Heart left ventricle (tissue), 16 donors: ENCODE measurements at places on chromosomes 12 and 14. TPM values are rescaled to one million over a fixed set of nuclear protein-coding genes. Genes with fewer than 3 reads are reported as not detected.

TMEM229B gene
- total RNA-seq = 2.1 TPM

GPRC5A gene
- 5.3 TPM for total RNA-seq

ADCY4 gene
- total RNA-seq = 47.5 TPM

RD3L gene
- 25.5 TPM for total RNA-seq

CCDC184 gene
- total RNA-seq = 0.25 TPM

ADGRD1 gene
- 78.7 TPM for total RNA-seq

C12orf54 gene
- not detected for total RNA-seq

DHRS2 gene
- total RNA-seq = not detected

SLC10A1 gene
- not detected for total RNA-seq

RNASE3 gene
- not detected for total RNA-seq

SINHCAF gene
- 11.7 TPM for total RNA-seq

CMA1 gene
- total RNA-seq = 2.2 TPM

TAC3 gene
- not detected for total RNA-seq

A2M gene
- total RNA-seq = 1,706 TPM

TAS2R7 gene
- not detected for total RNA-seq

IGFBP6 gene
- 132 TPM for total RNA-seq

AGAP2 gene
- 10.7 TPM for total RNA-seq

CFAP54 gene
- total RNA-seq = 0.07 TPM

CLEC4C gene
- not detected for total RNA-seq

RAD9B gene
- total RNA-seq = 4.5 TPM

BIN2 gene
- total RNA-seq = 2.6 TPM

AKAP6 gene
- 206 TPM for total RNA-seq

GRCh38 chr12:123519141-123520001 is 14.1 kb downstream of the RILPL1 start:
- DNase-seq = peak; percentile 72

- DNase-seq = no peak
Observed at GRCh38 chr12:114189266-114189665, 216.7 kb downstream of the TBX5 start.

- DNase-seq = no peak
Observed at GRCh38 chr12:54082397-54082892, 28.8 kb downstream of the HOXC4 start.

GRCh38 chr12:106863189-106863588 is 88.7 kb downstream of the RIC8B start:
- no peak for DNase-seq

- no peak for DNase-seq
Observed at GRCh38 chr12:32895688-32896431, 717 bp downstream of the PKP2 start.

GRCh38 chr14:65961004-65961403 is 525.2 kb upstream of the CCDC196 start:
- peak; percentile 20 for DNase-seq

DNA sequence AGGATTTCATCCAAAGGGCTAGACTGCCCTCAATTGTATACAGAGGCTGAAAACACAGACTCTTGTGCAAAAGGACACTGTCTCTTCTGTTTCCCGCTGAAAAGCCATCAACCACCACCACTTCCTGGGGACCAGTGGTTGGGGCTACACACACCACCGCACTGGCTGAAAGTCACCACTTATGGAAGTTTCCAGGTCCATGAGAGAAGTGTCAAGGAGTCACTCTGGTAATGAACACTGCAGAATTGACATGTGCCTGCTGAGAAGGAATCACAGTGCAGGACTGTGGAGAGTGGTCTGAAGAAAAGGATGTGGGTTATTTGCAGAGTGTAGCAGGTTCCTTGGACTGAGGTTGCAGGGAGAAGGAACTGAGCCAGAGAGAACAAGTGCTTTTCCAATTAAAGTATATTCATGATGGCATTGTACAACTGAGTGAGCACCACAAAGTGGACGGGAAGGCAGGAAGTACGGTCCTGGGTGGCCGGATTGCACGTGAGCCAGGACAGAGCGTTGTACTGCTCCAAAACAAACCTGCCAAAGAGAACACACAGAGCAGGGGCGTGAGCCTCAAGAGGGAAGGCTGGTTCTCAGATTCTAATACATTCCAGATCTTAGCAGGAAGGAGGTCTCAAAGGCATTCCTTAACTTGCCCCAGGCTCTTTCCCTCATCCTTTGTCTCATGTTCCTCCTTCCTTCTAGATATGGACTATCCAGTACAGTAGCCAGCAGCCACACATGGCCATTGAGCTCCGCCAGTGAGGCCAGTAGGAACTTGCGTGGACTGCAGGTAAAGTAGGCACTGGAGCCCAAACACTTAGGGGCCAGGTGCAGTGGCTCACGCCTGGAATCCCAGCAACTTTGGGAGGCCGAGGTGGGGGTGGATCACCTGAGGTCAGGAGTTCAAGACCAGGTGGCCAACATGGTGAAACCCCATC is 316.4 kb downstream of the MED13L start:
- no peak for DNase-seq

GRCh38 chr14:63444588-63444987 is 98.6 kb downstream of the PPP2R5E start:
- no peak for DNase-seq

DNA sequence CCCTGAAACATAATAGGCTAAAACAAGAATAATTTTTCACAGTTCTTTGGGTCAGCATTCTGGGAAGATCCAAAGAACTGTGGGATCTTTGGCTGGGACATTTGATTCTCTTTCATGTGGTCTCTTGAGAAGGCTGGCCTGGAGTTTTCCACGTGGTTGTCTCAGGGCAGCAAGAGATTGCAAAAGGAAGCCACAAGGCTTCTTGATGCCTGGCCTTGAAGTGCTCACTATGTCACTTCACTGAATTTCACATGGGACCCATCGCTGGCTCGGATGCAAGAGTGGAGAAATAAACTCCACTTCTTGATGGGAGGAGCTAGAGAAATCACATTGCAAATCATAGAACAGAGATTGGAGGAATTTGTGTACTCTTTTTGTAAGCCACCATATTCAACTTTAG is 343.4 kb downstream of the MED13L start:
- no peak for DNase-seq

- DNase-seq = no peak
Observed at GRCh38 chr12:118783703-118784102, 197.6 kb upstream of the SRRM4 start.

- DNase-seq = no peak
Observed at GRCh38 chr12:107326237-107326636, 232.9 kb upstream of the CRY1 start.

- no peak for DNase-seq
Observed at GRCh38 chr14:96192975-96193805, 11.4 kb upstream of the BDKRB2 start.

DNA sequence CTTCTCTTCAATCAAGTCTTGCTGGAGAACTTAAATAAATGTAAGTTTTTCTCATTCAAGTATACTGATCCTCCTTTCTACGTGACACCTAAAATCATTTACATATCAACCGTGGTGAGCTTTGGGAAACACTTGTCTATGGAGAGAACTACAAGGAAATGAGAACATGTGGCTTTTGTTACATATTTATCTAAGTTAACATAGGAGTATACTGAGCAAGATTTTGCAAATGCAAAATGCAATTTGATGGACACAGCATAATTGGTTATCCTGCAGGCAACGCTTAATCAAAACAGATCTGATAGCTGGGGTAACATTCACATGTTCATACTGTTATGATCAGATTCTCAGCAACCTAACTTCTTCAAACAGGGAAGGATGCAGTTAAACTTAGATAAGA is 376.3 kb downstream of the TMEM132D start:
- DNase-seq = no peak

GRCh38 chr12:23088594-23088993 is 463.6 kb downstream of the ETNK1 start:
- no peak for DNase-seq

GRCh38 chr14:36339816-36340215 is 19.4 kb upstream of the MBIP start:
- DNase-seq = no peak

DNA sequence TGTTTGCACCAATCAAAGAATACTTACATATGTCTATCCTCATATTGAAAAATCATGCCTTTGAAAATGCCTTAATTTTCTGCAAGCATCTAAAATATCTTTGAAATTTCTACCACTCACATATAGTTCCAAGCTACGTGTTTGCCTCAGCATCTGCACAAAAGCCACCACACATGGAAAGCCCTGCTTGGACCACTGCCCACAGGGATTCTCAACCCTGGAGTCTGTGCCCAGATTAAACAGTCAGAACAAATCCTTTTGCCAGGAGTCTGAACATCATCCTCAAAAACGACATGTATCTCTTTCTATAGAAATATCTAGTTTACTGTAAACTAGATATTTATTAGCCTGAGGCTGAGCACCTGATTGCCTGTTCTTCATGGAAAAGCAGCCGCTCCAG is 32.6 kb downstream of the ARMH4 start:
- no peak for DNase-seq

- DNase-seq = no peak
Observed at GRCh38 chr14:95040708-95041476, 116.4 kb downstream of the DICER1 start.

- no peak for DNase-seq
Observed at GRCh38 chr14:29982993-29983392, 55.3 kb upstream of the PRKD1 start.

- no peak for DNase-seq
Observed at GRCh38 chr14:23829736-23830471, 123.7 kb upstream of the DHRS4 start.

DNA sequence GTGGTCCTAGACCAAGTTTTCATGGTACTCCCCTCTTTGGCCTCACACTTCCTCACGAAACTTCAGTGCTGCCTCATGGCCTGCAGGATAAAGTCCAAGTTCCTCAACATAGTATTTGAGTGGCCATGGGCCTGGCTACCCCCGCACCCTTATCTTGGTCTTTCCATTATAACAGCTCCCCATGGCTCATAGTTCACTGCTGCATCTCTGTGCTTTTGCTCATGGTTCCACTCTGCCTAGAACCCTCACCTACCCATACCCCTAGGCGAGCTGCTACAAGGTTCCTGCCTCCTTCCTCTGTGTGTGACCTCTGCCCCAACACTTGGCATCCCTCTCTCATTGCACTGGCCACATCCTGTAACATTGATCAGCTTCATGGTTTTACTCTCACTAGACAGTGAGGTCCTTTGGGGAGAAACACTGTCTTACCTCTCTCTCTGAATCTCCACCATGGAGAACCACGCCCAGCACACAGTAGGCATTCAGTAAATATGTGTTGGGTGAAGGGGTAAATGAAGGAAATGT is 158.9 kb downstream of the GPR65 start:
- DNase-seq = no peak

- DNase-seq = no peak
Observed at GRCh38 chr12:7352661-7353060, 48.8 kb downstream of the ACSM4 start.

DNA sequence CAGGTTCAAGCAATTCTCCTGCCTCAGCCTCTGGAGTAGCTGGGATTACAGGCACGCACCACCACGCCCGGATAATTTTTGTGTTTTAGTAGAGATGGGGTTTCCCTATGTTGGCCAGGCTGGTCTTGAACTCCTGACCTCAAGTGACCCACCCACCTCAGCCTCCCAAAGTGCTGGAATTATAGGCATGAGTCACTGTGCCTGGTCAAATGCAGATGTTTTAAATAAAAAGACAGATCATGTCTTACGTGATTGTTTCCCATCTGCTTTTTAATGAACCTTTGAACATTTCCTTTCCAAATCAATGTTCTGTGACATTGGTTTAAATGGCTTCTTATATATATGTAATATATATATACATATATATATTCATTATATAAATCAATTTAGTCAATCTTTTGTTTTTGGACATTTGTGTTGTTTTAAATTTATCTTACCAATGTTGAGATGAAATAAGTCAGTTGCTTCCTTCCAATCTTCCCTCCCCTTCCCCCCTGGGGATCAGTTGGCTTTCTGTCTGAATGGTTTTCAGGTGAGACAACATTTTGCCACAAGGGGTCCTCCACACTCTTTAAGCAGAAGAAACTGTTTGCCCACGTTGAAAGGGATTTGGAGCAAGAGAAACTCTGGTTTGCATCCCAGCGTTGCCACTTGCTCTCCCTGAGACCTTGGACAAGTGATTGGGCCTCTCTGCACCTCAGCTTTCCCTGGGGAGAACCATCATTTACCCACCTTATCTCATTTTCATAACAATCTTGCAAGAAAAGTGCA is 47.6 kb upstream of the RBM19 start:
- no peak for DNase-seq

DNA sequence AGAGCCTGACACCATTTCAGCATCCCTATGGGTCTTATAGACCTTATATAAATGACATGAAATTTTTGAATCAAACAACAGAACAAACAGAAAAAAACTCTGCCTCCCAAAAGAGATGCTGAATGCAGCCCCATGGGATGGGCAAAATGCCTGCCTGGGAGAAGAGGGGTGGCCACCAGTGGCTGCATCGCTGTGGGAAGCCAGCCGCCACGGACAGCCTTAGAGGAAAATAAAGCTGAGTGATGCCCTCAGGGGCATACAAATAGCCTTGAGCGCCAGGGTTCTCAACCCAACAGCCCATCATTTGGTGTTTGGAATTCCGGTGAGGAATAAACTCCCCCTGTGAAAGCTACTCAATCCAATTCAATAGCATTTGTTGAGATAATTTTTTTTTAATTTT is 22.9 kb downstream of the SYNE3 start:
- DNase-seq = no peak

DNA sequence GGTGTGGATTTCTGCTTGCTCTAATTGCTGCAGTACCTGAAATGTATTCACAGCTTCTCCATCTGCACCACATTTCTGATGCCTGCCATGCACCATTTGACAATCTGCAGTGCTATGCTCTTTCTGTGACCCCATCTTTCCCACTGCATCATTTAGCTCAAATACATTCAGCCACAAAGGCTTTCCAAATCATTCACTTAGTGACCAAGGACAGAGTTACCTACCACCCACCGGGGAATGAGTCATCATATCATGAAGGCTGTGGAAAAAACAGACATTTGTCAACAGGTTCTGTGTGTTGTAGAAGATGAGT is 465.5 kb upstream of the ATP2B1 start:
- DNase-seq = no peak

- no peak for DNase-seq
Observed at GRCh38 chr12:124463341-124463921, 104.0 kb downstream of the NCOR2 start.

- DNase-seq = no peak
Observed at GRCh38 chr12:104792570-104792969, 165.5 kb downstream of the SLC41A2 start.

DNA sequence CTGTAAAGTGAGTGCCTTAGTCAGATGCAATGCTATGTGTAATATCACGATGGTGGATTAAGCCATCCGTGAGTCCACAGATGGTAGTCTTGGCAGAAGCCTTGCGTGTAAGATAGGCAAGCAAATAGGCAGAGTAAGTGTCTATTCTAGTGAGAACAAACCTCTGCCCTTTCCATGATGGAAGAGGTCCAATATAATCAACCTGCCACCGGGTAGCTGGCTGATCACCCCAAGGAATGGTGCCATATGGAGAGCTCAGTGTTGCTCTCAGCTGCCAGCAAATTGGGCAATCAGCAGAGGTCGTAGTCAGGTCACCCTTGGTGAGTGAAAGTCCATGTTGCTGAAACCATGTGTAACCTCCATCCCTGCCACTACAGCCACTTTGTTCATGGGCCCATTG is 371.2 kb upstream of the LRFN5 start:
- no peak for DNase-seq
